ENCODE measurements at places on chromosomes 16 and 17.

- no peak for DNase-seq
Observed at GRCh38 chr16:86798247-86799041, 220.1 kb downstream of the FOXL1 start.

DNA sequence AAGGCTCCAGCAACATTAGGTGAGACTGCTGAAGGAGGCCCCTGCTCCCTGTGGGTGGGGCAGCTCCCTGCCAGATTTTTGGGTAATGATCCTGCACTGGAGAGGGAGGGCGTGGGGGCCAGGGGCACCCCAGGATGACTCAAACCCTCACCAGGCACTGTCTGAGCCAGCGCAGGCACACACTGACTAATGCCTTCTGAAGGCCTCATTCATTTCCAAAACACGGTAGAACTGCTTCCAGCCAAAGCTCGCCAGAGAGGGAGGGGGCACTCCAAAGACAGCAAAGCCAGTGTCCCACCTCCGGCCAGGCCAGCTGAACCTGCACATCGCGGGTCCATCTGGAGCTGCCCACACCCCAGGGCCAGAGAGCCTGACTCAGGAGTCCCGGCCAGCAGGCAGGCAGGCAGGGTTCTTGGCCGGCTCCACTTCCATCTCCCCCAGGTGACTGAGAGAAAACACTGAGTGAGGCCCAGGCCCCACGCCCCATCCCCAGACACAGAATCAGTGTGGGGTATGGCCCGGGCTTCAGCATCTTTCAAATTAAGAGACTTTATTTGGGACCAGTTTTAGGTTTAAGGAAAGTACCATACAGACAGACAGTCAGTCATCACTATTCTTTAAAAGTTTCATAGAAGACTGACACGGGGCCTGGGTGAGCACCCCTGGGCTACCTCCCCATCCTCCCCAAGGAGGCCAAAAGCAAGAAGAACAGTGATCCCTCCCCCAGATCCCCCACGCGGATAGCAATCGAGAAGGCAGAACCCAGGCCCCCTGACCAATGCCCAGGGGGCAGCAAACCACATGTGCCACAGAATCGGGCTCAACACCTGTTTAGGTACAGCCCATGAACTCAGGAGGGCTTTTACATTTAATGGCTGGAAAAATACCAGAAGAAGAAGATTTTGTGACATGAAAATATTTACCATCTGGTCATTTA is 2.3 kb downstream of the PIEZO1 start:
- DNase-seq: peak; percentile 83

DNA sequence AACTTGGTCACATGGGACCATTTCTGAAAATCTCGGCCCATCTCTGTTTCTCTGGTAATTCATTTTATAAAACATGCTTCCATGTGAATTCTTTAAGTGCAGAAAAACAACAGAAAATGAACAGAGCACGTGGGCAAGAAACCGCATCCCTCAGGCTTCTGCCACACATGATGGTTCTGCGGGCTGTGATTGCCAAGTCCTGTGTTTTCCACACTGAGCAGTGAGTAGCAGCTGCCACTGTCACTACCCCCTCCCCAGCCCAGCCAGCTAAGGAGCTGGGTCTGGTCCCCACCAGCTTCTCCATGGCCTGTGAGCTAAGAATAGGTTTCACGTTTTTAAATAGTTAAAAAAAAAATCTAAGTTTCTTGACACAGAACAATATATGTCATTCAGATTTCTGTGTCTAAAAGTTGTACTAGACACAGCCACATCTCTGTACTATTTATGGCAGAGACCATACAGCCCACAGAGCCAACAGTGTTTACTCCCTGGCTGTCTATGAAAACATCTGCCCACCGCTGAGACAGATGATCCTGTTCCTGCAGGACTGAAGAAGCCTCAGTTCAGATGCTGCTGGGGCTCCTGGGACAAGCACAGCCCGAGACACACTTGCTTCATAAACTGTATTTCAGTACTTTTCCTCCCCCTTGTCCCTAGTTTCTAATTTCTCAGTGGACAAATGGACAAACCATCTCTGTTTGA is 41.5 kb downstream of the USP22 start:
- no peak for DNase-seq

DNA sequence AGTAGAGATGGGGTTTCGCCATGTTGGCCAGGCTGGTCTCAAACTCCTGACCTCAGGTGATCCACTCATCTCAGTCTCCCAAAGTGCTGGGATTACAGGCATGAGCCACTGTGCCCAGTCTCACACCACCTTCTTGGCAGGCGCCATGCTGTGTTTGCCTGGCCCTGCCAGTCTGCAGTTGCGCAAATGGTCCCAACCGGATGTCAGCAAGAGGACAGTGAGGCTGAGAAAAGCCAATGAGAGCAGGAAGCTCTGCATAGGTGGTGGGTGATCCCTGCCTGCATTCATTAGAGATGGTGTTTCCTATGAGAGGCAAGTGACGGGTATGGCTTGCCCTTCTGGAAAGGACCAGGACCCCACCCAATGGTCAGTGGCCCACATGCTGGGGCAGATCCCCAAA is 59.3 kb downstream of the PECAM1 start:
- no peak for DNase-seq

DNA sequence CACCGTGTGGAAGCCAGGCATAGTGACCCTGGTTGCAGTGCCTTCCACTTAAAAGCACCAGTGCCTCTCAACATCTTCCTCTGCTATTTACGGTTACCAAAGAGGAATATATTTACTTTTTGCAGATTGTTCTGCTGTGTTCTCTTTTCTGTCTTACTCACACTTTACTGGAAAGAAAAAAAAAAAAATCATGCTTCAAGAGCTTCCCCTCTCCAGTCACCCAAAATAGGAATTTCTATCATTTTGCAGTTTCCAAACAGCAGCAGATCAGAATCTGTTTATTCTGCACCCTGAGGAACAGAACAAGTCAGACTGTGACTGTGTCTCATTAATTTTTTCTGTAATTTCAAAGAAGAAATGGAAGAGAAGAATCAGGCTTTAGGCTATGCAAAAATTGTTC is 96.1 kb downstream of the KCNJ2 start:
- DNase-seq: no peak

DNA sequence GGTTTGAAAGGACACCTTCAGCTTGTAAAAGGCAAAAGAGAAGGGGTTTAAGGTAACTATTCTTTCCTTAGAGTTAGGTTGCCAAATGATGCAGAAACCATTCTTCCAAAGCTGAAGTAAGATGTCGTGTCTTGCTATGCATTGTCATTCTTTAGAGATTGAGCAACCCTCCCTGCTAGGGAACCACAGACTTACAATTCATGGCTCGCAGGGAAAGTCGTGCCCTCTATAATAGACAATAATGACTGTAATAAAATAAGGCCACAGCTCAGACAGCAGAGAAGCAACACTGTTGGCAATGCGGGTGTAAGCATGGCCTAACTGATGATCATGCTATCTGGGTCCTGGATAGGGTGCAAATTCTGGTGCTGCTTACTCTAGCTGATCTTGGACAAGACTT is 129.6 kb upstream of the CDH13 start:
- no peak for DNase-seq

DNA sequence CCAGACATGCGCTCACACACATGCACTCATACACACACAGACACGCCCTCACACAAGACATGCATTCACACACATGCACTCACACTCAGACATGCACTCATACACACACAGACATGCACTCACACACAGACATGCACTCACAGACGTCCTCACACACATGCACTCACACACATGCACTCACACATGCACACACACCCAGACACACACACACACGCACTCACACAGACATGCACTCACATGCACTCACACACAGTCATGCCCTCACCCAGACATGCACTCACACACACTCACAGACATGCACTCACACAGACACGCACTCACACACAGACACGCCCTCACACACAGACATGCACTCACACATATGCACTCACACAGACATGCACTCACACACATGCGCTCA is 2.1 kb upstream of the ZNF469 start:
- no peak for DNase-seq

DNA sequence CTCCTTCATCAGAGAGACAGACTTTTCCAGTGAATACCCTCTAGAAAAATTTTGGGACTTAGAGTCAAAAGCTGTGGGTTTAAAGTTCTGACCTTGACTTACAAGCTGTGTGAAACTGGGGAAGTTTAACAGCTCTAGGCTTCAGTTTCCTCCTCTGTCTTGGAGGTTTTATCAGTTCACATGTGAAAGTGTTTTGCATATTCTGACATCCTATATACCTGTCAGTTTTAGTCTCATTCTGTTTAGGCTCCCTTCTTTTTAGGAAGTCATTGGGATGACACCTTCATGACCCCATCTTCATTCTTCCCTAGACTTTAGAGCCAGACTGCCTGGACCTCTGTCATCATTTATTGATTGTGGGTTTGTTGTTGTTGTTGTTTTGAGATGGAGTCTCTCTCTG is 44.4 kb downstream of the YPEL2 start:
- DNase-seq: no peak

DNA sequence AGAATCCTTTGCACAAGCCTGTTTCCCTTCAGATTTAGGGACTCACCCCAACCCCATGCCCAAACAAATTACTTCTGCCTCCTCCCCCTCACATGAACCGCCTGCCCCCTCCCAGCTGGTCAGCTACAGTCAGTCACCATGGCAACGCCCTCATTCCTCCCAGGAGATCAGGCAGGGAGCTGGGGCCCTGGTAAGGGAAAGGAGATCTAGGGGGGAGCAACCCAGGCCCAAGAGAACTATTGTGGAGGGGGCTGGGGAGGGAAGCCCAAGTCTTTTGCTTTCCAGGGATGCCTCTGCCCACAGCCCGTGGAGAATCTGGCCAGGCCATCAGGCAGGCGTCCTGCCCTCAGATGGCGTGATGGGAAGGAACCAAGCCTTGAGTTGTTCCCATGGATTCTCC is 2.8 kb downstream of the FAM171A2 start:
- no peak for DNase-seq

GRCh38 chr17:48215583-48216139 is 108.1 kb downstream of the SNX11 start:
- no peak for DNase-seq

DNA sequence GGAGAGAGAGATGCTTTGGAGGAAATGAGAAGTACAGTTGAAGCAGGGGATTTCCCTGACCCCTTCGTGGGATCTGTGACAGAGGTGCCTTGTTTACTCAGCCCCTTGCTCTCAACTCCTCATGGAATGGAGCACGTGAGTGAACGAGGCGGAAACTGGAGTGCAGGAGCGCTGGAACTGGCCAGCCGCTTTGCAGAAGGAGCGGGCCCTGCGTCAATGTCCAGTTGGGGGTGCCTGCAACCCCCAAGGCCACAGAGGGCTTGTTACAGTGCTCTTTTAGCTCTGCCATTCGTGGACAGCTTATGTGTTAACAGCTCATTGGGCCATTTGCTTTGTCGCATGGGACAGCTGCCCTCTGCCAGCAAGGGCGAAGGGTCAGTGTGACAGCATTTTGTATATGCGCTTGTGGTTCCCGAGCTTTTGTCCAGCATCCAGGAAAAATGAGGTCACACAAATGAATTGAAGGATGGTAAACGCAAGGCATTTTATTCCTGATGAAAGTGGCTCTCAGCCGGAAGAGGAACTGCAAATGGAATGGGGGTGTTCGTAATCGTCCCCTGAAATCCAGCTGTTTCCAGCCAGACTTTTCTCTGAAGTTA is 1395.1 kb downstream of the CDH8 start:
- no peak for DNase-seq

GRCh38 chr17:55634702-55635101 is 88.0 kb downstream of the TMEM100 start:
- no peak for DNase-seq

Measured in stimulated activated CD8-positive, alpha-beta memory T cell treated with anti-CD3 and anti-CD28 coated beads, Interleukin-7, amount 100 ng/mL, for 48 hours (primary cell).